Foreskin fibroblast (primary cell): ENCODE measurements at places on chromosomes 12 and 14.
A peak's percentile ranks its signal among the peaks of the same experiment; 100 is the strongest.

DNA sequence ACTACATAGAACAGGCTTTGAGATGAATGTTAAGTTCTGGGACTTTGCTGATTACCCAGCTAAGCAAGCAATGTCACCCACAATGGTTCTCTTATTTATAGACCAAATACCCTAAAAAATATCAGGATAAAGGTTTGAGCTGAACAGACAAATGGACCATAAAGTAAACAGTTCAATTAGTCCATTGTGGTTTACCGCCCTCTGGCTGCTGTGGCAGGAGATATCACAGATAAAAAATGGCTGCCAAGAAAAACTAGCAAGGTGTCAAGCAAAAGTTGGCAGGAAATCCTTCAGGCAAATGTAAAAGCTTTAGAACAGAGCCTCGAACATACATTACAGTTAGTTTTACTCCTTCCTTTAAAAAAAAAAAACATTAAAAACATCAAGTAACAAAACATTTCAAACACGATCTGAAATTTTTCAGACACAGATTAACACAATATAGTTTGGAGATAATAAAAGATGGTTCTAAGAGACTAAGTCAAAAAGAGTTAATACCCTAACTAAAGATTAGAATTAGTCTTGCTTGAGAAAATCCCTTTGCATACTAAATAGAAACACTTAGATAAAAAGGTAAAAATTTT is 41.3 kb downstream of the MED13L start:
- DNase-seq, result peak; percentile 75

- DNase-seq, result no peak
These were observed 20.8 kb downstream of the SAV1 start for GRCh38 chr14:50647282-50647681.

DNA sequence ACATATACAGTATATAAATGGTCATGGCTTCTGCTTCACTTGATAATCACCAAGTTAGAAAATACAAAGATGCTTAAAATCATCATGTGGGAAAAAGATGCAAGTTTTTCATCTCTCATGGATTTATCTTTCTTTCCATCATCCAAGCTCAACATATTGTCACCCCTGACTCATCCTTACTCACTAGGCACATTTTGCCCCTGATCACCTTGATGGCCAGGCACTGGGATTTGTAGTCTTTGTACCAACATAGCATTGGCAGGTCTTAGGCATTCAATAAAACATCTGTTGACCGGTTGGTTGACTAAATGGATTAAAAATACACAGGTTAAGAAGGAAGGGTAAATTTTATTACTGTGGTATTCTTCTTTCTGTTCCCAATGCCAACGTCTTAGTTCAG is 28.1 kb downstream of the KLHDC2 start:
- no peak for DNase-seq

GRCh38 chr12:52042706-52043385 is 8.4 kb upstream of the NR4A1 start:
- no peak for DNase-seq

- DNase-seq, result no peak
These were observed 12.9 kb downstream of the VPS37B start for GRCh38 chr12:122882908-122883558.

DNA sequence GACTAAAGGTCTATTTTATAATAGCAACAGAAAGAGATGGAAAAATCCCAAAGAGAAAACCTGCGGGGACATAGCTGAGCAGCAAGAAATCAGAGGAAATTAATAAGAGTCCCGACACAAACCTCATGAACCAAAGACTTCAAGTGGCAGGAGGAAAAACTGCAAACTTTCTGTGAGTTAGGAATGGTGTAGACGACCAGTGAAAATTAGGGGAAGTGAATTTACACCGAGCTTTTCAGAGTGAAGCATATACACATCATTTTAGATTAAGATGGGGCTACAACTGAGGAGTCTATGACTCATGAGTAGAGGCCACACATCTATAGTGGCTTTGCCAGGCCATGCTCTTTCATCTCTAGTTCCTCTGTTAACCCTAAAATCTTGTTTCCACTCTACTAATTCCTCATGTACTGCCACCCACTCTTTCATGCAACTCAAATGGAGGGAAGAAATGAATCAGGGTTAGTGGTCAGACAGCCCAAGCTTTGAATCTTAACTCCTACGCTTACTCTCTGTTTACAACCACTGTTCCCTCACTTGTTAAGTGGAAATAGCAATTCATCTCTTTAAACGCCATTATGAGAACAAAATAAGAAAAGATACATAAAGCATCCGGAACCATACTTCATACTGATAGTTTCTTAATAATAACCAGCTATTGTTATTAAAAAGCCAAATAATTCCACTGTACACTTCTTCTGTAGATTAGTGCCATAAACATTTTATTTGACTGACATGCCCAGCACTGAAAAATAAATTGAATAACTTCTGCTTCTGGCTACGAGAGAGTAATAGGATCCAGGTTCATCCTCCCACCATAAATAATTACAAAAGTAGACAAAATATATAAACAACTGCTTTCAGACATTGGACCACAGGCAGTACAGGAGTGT is 219.3 kb downstream of the RMST start:
- no peak for DNase-seq

- peak; percentile 27 for DNase-seq
These were observed 119.6 kb downstream of the GCH1 start for GRCh38 chr14:54782751-54783659.

DNA sequence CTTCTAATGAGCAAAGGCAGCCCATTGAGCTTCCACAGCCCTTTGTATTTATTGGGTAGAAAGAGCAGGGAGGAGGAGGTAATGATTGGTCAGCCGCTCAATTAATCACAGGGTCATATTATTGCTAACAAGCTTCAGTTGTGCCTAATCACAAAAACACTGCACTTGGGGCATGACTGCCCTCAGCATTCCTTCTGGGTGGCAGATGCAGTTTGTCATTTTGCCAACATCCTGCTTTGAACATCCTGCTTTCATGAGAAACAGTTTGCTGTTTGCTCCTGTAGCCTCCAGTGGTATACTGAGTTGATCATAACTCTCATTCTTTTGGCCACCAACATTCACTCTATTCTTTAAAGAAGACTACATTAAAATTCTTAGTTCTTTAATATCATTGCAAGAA is 462.9 kb upstream of the MIS18BP1 start:
- peak; percentile 58 for DNase-seq

GRCh38 chr12:77949943-77950342 is 119.2 kb downstream of the NAV3 start:
- no peak for DNase-seq

DNA sequence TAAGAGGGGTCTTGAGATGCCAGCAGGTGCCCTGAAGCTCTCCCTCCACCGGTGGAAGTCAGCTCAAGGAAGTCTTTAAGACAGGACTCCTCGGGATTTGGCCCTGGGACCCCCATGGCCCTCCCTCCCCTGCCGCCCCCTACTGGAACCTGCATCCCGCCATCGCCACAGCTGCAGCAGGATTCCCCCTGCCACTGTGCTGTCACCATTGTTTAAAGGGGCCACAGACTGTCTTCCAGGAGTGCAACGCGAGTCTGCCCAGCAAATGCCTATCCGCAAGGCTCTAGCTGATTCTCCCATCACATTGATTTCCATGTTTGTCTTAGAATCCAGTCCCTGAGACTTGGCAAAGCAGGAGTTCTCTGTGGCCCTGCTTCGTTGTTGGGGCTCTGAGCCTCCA is 770.8 kb upstream of the ALG10B start:
- no peak for DNase-seq

DNA sequence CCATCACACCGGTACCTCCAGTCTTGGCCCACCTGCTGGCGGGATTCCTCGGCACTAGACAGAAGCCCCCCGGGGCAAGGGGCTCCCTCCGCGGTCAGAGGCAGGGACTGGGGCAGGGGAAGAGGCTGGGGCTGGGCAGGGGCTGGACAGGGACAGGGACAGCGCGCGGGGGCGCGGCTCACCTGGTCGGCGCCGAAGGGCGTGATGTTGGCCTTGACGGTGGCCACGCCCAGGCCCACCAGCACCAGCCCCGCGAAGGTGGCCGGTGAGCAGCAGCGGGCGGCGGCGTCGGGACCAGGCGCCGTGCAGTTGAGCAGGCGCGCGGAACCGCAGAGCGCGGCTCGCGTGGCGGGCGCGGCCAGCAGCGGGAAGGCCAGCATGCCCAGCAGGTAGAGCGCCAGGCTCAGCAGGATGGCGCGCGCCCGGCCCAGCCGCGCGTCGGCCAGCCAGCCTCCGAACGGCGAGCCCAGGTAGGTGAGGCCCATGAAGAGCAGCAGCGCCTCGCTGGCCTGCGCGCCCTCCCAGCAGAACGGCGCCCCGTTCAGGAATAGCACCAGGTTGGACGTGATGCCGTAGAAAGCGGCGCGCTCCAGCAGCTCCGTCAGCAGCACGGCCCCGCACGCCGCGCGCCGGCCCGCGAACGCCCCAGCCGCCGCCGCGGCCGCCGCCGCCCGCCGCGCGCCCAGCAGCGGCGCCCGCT is 392 bp downstream of the SLC15A4 start:
- DNase-seq, result peak; percentile 13

DNA sequence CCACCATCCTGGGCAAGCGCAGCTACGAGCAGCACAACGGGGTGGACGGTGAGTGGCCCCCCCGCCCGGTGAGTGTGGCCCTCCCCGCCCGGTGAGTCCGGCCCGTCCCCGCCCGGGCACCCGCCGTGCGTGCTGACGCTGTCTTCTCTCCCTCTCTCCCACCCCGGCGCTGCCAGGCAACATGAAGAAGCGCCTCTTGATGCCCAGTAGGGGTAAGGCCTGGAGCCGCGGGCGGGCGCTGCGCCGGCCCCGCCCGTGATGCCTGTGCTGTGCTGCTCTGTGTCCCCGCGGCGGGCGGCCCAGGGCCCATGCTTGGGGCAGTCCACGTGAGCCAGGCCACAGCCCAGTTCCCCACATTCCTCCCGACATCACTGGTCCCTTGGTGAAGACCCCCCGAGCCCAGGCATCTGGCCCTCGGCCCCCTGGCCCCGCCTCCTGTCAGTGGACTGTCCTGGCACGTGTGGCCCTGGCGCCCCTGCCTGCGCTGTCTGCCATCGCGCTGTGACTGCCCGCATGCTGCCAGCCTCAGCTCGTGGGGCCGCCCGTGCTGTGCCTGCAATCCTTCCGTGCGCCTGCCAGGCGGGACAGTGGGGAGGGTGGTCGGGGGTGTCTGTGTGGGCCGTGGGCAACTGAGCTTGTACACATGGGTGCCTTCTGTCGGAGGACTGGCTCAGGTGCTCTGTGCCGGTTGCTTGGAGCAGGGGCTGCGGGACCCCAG is 7.9 kb upstream of the CRIP2 start:
- no peak for DNase-seq

- DNase-seq, result peak; percentile 48
These were observed 977 bp upstream of the TMEM120B start for GRCh38 chr12:121711361-121712189.

GRCh38 chr14:71290960-71291466 is 383.8 kb downstream of the PCNX1 start:
- peak; percentile 77 for DNase-seq

- peak; percentile 81 for DNase-seq
These were observed at the start of gene ACRBP for GRCh38 chr12:6647083-6647604. Gene ACRBP, minus strand, starts transcription at chr12:6647432. Its CDS starts 66 bp downstream, at chr12:6647366.

- peak; percentile 72 for DNase-seq
These were observed 165.4 kb upstream of the SSTR1 start for GRCh38 chr14:38042322-38042721.

DNA sequence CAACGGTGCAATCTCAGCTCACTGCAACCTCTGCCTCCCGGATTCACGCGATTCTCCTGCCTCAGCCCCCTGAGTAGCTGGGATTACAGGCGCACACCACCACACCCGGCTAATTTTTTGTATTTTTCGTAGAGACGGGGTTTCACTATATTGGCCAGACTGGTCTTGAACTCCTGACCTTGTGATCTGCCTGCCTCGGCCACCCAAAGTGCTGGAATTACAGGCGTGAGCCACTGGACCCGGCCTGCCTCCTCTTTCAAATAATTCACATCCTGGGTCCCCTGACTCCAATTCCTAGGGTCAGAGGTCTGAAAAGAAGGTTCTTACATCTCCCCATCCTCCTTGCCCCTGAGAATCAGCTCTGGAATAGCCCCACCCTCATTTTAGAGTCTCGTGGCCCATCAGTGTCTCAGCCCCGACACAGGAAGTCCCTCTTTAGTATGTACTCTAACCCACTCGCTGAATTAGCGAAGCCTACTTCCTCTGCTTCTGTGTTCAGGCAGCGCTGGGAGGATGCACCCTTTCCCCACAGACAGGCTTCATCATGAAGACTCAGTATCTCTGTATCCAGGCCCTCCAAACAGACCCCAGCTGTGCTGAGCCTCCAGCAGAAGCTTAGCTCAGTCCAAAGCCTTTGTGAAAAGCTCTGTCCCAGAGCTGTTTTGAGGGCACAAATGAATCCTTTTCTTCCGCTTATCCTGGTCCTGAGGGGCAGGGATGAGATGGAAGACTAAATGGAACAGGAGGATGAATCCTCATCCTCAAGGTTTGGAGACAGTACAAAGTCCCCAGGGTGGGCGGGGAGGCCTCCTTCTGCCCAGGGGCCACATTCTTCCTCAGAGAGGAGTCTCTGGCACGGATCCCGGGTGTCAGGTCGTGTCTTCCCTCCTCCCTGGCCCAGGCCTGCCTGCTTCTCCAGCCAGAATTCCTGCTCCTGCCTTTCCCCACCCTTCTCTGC is 3.5 kb downstream of the LPAR5 start:
- no peak for DNase-seq

DNA sequence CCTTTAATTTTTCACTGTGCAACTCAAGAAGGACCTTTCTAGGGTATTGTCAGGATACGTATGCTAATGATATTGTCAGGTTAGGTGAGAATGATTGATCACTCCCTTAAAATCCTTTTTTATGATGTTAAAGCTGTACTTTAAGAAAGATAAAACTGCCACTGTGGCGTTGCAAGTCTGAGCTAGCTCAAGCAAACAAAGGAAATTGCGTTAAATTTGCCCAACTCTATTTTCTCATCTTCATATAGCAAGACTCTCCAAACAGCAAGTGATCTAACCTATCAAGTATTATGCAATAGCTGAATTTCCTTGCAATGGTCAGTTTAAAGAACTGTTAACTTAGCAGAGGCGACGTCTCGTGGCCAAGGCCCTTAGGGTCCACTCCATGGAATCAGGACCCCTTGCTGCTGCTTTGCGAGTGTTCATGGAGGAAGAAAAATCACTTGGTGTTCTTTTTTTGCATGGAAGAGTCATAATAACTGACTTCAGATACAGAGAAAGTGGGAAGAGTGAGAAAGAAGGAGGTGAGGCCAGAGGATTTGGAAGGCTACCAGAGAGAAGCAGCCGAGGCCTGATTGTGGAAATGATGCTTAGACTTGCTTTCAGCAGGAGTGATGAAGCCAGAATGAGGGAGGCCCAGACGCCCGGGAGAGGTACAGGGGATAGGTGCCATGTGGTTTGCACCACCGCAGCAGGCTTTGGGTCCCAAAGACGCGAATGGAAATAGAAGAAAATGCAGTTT is 2.5 kb downstream of the TRAF3 start:
- no peak for DNase-seq

- no peak for DNase-seq
These were observed 65.4 kb downstream of the FGD6 start for GRCh38 chr12:95151821-95152220.
